ENCODE measurements at places on chromosomes 7 and 10. TPM values are rescaled to one million over a fixed set of nuclear protein-coding genes. Genes with fewer than 3 reads are reported as not detected.

DNA sequence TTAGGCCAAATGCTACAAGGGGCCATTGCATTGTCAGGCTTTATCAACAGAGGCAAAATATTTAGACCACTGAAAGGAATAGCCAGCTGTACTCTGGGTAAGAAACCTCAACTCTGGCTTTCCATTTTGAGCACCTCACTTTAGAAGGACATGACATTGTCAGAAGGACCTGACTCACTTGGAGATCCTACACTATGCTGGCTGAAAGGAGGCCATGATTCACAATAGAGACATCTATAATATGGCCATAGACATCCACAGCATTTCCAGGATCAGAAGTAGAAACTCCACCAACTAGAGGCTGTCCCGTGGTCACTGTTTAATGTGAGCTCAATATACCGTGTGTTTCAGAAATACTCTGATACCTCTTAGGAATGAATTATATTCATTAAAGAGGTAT is 140.9 kb downstream of the BTAF1 start:
- no peak for DNase-seq

ATRNL1 gene
- total RNA-seq, result 11.7 TPM

GRCh38 chr10:2914741-2915140 is 152.6 kb upstream of the PFKP start:
- no peak for DNase-seq

GRCh38 chr10:100747456-100748230 is 2.3 kb downstream of the PAX2 start:
- no peak for DNase-seq

DNA sequence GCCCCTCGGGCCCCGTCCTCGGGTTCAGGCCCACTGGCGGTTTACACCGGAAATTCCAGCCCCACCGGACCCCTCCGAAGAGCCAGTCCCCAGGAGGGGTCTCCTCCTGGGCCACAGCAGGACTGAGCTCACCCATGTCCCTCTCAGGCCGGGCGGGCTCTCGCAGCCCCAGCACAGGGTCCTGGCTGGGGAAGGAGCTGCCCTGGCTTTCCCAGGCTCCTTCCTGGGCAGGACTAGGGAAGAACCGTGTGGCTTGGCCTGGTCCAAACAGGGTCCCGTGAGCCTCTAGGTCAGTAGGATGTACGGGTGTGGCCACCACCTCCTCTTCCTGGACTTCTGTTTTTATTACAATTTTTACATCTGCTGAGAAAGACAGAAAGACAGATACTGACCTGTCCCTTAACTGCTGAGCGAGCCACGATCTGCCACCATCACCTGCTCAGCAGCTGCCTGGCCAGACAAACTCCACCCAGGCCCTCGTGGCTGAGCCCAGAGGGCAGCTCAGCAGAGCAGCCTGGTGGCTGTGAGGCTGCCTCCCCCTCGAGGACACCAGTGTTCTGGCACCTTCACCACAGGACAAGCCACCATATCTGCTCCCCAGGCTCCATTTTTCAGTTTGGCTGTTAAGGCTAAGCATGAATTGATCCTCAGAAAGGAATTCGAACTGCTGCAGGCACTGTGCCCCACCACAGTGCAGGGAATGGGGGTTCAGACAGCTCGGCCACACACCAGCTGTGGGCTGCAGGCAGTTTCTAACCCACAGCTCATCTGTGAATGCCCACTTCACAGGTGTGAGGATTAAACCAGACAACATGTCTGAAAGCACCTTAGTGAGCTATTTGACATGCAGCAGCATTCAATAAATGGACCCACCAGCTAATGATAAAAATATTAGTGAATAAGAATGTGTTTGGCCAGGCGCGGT is 14.5 kb upstream of the ZNF777 start:
- DNase-seq, result no peak

DNA sequence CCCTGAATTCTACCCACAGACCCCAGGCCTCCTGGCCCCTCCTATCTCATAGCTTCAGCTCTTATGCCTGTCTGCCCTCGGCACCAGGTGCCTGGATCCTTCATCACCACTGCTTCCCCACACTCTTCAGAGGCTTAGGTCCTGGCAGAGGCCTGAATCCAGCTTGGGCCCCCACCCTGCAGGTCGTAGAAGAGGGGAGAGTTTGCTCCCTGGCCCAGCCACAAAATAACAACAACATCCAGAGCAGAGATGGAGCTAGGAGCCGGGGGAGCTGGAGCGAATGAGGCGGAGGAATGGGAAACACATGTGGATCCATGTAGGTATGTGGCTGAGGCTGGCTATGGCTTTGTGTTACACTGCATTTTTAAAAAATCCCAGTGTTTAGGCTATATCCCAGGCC is 7.8 kb upstream of the OPN4 start:
- DNase-seq, result no peak

DNA sequence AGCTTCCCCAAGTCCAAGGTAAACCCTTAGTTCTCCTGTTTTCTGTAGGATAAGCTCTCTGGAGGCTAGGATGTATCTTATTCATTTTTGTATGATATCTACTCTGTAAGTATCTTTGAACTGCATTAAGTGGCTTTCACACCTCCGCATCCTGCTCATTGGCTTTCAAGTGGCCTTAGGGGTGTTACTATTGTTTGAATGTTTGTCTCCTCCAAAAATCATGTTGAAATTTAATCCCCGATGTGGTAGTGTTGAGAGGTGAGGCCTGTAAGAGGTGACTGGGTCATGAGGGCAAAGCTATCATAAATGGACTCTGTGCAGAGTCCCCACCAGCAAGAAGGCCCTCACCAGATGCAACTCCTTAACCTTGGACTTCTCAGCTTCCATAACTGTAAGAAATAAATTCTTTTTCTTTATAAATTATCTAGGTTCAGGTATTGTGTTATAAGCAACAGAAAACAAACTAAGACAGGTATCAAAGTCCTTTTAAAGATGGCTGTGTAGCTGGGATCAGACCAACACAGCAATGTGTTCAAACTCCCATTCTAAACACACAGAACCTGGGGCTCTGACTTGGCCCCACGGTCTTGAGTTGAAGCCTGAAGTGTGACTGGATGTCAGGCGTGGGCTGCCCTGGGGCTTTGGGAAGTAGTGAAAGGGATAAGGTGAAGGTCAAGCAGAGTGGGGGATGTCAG is 25.9 kb downstream of the TBXAS1 start:
- DNase-seq, result no peak

UBE2H gene
- 58.7 TPM for total RNA-seq

DNA sequence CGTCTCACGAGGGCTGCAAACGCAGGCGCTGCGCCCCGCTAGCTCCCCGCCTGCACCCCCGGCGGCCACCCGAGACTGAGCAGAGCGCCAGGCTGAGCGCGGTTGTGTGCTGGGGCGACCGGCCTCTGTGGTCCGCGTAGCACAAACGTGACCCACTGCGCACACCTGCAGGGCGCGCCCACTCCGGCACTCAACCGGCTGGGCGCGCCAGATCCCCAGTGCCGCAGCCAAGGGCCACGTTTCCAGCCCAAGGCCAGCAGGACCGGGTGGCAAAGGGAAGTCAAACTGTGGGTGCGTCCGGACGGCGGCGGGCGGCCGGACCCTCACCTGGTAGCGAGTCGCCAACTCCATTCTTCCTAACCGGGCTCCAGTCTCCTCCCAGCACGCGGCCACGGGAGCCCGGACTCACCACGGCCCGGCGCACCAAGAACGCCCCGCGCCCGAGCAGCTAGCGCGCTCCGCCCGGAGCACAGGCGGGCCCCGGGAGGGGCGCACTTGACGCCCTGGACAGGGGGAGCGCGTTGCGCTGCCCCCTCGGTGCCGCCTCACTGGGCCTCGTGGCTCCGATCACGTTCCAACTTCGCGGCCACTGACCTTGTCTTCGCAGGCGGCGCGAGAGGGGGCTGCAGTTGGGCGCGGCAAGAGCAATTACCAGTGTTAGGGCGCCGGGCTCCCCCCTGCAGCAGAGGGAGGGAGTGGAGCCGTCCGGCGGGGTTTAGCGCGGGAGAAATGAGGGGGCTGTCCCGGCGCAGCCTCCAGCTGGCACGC is at the start of gene CDCA7L:
TSS of gene CDCA7L (minus strand) at position 446 of the 768 bp plus-strand sequence. CDS start at position 351, 95 bp downstream.
- DNase-seq, result no peak

MYO1G gene
- under 0.01 TPM for total RNA-seq

GRCh38 chr7:22208799-22209198 is 148.2 kb downstream of the RAPGEF5 start:
- no peak for DNase-seq

- no peak for DNase-seq
Observed at GRCh38 chr7:157508477-157508881, 171.7 kb downstream of the DNAJB6 start.

DNA sequence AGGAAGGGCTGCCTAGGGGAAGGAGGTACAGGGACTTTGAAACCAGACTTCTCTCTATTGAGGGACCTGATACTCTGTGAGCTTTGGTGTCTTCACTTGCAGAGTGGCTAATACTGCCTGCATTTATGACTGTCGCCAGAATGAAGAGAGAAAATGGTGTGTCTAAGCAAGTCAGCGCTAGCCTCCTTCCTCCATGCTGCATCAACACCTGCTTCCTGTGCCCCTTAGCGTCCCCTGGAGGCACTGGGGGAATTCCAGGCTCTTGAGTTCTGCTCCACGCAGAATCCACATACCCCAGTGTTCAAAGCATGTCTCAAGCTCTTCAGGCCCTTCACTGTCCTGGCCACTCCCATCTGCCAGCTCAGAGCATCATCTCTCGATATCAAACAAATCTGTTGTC is 140.5 kb downstream of the PKD1L1 start:
- no peak for DNase-seq

HOGA1 gene
- total RNA-seq, result 10.8 TPM

DNA sequence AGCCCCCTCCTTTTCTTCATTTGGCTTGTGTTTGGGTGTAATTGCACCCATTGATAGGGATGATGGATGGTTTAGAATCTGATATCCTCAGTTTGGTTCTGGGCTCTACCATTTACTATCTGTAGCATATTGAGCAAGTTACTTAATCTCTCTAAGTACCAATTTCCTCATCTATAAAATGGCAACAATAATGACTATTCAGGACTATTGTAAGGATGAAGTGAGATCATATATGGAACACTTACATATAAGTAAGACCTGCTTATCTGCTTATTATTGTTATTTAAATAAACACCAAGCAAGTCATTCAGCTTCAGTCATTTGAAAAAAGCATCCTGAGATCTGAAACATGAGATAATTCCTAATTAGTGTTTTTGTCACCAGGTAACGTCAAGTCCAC is 127.0 kb downstream of the SEC23IP start:
- no peak for DNase-seq

GRB10 gene
- total RNA-seq, result 46.7 TPM

AEBP1 gene
- total RNA-seq, result 78.4 TPM

FGL2 gene
- total RNA-seq, result not detected

- no peak for DNase-seq
Observed at GRCh38 chr10:78539247-78539766, 505.6 kb downstream of the RPS24 start.

GRCh38 chr7:135260930-135261721 is 27.5 kb downstream of the STRA8 start:
- no peak for DNase-seq

EBF3 gene
- total RNA-seq, result not detected

DNA sequence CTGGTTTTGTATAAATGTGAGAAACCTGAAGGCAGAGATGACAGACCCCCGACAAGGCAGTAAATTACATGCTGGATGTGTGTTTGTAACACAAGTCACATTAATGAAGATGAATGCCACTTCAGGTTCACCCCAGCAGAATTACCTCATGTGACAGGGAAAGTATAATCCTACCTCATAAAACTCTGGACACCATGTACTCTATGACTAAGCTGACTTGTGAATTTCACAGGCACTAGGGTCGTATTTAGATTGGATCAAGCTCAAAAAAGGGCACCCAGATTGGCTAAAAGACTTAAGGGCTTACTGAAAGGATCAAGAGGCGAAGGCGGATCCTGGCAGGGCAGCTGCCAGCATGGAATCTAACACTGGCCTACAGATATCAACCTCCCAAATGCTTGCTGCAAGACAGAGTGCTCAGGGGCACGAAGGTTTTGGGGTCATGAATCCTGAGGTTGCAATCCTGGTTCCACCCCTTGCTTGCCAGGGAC is 161.4 kb downstream of the PIP4K2A start:
- DNase-seq, result peak; percentile 13

GRCh38 chr10:26932576-26932975 is 71.8 kb upstream of the ABI1 start:
- DNase-seq, result no peak

DNA sequence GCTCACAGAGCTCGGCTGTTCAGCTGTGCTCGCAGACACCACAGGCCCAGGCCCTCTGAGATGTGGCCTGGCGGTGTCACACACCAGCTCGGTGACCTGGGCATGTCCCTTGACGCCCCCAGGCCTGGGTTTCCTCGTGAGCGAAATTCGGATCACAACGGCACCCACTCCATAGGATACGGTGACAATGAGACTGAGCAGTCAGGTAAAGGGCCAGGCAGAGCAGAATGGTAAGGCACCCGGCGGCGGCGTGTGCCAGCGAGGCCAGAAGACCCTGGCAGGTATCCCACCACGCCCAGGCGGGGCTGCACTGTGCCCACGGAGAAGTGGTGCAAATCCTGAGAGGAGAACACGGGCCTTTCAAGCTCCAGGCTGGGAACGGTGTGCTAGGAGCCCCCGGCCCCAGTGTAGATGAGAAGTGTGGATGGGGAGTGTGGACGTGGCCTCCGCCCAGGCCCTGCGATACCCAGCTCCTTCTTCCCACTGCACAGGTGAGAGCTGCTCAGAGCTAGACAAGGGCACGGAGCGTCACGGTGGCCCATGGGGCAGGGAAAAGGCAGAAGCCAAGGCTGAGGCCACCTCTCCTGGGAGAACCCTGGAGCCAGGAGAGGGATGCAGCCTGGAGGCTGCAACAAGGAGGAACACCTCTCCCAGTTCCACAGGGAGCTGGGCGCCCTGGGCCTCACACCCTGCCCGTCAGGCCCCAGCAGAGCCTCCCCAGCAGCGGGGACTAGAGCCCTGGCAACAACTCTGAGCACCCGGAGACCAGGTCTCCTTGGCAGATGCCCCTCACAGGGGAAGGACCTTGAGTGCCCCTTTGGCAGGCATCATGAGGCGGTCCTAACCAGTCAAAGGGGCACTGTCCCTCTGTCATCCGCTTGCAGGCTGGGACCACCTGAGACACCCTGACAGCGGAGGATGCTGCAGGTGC is 219.1 kb downstream of the MAD1L1 start:
- DNase-seq, result no peak

IKZF1 gene
- total RNA-seq, result not detected

DNA sequence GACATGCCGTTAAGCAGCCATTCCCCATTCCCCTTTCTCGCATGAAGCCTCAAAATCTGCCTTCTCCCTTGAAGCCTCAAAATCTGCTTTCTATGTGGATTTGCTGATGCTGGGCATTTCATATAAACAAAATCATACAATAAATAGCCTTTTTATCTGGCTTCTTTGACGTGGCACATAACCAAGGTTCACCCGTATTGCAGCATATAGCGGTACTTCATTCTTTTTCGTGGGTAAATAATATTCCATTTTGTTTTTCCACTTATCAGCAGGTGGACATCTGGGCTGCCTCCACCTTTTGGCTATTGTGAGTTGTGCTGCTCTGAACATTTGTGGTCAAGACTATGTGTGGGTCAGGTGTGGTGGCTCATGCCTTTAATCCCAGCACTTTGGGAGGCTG is 57.0 kb downstream of the BRI3 start:
- no peak for DNase-seq

TWIST1 gene
- total RNA-seq, result 0.22 TPM

GHRHR gene
- not detected for total RNA-seq
